ENCODE measurements at places on chromosomes 4 and X.

- DNase-seq = no peak
Measured at GRCh38 chrX:45811326-45811725, 610.6 kb upstream of the DIPK2B start.

- DNase-seq = no peak
Measured at GRCh38 chr4:73944061-73944875, 37.6 kb downstream of the PF4 start.

DNA sequence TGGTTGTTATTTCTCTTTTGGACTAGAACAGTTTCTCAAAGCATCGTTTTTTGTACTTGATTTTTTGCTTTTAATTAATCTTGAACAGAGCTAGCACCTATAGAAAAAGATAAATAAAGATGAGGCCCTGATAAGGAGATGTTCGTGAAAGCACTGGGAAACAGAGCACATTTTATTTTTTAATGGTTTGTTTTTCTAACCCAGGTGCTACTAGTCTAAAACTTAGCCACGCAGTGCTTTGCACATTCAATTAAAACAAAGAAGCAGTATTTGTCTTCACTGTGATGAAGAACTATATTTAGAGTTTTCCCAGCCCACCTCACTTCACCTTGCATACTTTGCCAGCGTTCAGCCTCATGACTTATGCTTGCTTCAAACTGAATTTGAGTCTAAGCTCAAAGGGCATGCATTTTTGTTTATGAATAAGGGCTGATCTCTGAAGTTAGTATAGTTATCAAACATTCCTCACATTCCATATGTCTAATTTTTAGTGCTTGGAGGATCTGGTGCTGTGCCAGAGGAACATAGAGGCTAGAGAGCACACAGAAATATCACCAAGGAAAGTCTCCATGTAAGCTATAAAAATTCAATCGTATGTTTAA lies 76.7 kb downstream of the WWC2 start:
- no peak for DNase-seq

DNA sequence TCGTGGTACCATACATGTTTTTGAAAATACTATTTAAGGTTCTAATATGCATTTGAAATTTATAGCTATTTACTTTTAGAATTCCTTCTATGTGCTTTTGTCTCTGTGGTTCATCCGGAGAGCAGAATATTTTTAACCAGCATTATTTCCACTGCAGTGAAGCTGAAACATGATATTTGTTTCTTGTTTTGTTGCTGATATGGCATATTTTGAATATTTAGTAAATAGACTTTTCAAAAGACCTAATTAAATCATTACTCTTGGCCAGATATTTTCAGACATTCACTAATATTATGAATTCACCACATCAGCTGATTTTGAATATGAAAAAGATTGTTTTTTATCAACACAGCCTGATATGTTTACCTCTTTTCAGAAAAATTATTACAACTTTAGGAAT lies 87.0 kb downstream of the FAT4 start:
- DNase-seq = no peak

DNA sequence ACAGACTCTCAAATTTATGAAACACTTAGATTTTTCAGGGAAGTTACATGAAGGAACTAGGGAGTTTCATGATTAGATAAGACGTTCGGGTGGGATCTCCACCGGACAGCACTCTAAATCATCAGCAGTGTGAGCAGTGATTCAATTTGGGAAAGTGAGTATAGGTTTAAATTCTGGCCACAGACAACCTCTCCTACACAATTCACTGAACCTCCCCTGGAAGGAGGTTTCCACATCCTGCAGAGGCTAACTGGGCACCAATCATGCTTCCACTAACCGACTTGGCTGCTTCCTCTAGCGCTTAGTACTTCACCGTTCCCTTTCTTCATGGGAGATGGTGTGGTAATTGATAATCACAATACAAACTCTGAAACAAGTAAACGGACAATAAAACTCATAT lies 5.6 kb downstream of the CXCL9 start:
- no peak for DNase-seq

DNA sequence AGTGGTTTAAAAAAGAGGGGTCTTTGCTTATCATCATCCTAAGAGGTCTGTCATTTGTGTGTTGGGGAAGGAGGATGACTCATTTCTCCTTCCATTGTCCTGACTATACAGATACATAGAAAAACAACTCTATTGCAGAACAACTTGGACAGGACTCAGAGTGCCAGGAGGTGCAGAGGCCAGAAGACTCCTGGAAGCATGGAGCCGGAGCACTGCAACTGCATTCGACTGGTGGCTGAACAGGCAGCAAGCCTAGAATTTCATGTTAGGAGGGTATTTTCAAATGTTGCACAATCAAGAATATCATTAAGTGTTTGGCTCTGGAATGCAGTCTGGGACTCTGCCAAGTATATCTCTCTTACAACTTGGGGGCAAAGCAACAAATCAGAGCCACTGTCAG lies 35.0 kb upstream of the MAML3 start:
- DNase-seq = no peak

DNA sequence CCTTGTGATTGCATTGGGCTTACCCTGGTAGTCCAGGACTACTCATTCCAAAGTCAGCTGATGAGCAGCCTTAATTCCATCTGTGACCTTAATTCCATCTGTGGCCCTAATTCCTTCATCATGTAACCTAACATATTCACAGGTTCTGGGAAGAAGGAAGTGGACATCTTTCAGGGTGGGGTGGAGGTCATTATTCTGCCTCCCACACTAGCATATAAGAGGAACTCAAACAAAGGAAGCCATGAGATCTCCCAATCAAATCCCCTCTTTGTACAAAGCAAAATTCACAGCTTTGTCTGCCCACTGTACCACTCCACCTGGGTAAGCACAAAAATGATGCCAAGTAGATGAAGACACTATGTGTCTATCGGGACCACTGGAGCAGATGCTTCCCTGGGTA lies 87.3 kb downstream of the SLC2A9 start:
- DNase-seq = no peak

DNA sequence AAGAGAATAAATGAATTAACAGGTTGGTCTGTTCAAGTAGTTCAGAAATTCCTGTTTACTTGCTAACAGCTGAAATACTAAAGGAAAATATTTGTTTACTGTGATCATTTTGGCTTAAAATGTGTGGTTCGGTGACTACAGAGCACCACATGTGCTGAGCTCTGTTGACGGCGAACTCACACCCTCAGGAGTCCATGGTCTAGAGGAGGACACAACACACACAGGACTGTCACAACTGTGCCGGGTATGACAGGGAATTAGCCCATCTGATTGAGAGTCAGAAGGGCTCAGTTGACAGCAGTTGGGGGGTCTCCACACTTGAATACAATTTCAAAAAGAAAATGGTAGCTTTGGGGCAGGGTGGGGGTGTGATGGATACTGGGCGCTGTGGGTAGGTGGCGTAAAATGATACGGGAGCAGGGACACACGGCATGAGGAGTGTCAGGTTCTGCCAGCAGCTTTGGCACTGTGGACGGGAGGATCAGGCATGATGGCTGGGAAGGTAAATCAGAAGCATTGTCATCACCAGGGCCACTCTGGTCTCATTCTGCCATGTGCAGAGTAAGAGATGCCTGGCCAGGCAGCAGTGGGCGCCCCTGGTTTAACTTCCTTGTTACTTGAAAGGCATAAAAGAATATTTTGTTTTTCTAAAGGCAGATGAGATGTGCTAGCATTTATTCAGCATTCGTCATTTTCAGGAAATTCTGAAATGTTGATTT lies 33.3 kb downstream of the CLDN22 start:
- DNase-seq = no peak

GRCh38 chrX:154018518-154019060 lies 1.1 kb downstream of the IRAK1 start:
- no peak for DNase-seq

- peak; percentile 9 for DNase-seq
Measured at GRCh38 chr4:158722291-158722916, 792 bp downstream of the PPID start.

- no peak for DNase-seq
Measured at GRCh38 chr4:32172761-32173160, 1452.6 kb downstream of the PCDH7 start.

DNA sequence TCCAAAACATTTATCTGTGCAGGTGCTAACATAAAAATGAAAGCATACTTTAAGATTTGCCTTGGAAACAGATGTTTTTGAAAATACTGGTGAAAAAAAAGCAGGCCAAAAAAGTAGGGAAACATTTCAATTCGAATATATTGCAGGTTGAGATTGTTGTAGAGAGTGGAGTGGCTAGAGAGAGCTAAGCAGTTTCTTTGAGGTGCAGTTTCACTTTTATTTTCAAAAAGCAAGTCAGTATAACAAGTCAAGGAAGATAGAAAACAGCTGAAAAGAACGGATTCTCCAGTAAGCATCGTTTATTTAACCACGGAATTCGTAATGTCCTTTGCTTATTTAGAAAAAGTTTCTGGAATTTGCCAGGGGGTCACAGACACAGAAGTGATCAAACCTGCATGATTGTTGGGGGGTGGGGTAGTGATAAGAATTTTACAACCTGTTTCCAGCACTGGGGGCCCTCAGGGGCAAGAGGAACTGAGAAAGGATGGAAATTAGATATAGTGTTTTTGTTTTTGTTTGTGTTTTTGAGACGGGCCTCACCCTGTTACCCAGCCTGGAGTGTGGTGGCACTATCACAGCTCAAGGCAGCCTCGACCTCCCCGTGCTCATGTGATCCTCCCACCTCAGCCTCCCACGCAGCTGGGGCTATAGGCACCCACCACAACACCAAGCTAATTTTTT lies 175.0 kb downstream of the TENM3 start:
- DNase-seq = no peak

GRCh38 chr4:37721995-37722638 lies 35.9 kb upstream of the RELL1 start:
- DNase-seq = no peak

- DNase-seq = no peak
Measured at GRCh38 chr4:124952601-124953000, 240.1 kb upstream of the ANKRD50 start.

DNA sequence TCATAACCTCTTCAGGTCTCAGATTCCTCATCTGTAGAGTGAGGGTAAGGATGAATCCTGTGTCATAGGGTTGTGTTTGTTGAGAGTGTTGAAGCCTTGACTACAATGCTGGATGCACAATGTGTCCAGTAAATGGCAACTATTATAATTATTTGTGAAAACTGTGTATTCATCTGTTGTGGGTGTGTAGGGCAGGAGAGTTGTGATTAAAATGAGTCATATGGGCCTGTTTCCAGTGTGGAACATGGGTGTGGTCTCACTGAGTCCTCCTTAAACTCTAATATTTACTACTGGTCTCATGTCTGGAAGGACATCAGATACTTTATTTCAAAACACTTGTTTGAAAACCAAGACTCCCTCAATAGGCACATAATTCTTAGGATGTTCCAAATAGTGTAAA lies 208.5 kb upstream of the CASK start:
- DNase-seq = no peak

GRCh38 chr4:131001371-131001770 lies 1905.4 kb downstream of the C4orf33 start:
- DNase-seq = no peak

- no peak for DNase-seq
Measured at GRCh38 chr4:143084566-143084965, 100.2 kb upstream of the USP38 start.

DNA sequence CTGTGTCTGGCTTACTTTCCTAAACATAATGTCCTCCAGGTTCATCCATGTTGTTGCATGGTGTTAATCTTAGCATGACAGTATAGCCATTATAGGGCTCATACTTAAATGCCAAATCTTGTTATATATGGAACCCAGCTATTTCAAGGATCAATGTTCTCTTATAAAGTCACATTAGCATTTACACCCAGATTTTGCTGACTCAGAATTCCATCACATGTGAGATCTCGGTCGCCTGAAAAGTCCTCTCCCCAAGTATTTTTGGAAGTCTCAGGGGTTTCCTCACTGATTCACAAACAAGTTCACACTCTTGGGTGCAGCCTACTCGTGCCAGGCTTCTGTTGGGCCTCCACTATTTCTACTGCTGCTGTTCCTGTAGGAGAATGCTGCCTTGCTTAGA lies 19.9 kb upstream of the C4orf51 start:
- no peak for DNase-seq

- peak; percentile 20 for DNase-seq
Measured at GRCh38 chrX:96685210-96686099, 813 bp downstream of the DIAPH2 start.

DNA sequence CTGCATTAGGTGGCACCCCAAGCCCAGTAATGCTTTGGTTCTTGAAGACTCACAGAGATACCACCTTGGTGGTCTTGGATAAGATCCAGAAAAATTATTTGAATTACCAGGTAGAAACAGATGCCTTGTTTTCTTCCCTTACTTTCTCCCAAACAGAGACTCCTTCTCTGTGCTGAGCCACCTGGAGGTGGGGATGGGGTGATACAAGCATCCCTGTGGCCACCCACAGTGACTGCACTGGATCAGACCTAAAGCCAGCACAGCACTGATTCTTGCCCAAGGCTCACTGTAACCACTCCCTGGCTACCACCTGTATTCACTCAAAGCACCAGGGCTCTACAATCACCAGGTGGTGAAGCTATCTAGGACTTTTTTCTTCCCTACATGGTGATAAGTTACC lies 156.8 kb downstream of the TEX13A start:
- DNase-seq = no peak

- DNase-seq = no peak
Measured at GRCh38 chrX:13371186-13371585, 51.3 kb upstream of the ATXN3L start.

- no peak for DNase-seq
Measured at GRCh38 chrX:103415068-103415467, 38.7 kb downstream of the BEX3 start.

DNA sequence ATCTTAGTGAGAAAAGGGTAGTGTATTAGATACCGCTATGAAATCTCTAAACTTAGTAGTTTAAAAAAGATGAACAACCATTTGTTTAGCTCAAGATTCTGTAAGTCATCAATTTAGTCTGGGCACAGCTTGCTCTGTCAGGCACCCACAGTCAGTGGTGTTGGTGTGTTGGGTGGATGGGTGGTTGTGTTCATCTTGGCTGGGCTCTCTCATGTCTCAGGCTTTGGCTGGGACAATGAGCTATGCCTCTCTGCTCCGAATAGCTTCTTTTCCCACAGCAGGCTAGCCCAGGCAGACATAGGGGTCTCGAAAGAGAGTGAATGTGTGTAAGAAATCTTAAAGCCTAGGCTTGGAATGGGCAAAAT lies 127.0 kb upstream of the GATB start:
- DNase-seq = no peak

DNA sequence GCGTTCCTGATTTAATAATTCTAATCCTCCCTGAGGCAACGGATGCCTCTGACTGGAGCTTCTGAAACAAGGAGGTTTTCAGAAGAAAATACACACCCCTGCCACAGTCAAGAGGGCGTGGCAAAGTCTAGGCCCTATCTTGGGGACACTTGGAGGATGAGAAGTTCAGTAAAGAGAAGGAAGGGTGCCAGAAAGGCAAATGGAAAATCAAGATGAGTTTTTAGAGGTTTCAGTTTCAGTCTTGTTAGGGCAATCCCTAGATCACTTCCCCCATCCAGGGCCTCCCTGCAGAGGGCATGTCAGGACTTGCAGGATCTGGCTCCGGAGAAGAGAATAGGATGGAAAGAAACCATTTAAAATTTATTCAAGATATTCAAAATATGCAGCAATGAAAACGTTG lies 28.5 kb upstream of the FGF2 start:
- DNase-seq = no peak
